Adrenal gland (tissue), 19 donors: ENCODE measurements at places on chromosomes 7 and 10. TPM values are rescaled to one million over a fixed set of nuclear protein-coding genes. Genes with fewer than 3 reads are reported as not detected.
A peak's percentile ranks its signal among the peaks of the same experiment; 100 is the strongest.

ELN gene
- polyA plus RNA-seq = 33.4 TPM

ADRA2A gene
- polyA plus RNA-seq = 0.75 TPM

DNA sequence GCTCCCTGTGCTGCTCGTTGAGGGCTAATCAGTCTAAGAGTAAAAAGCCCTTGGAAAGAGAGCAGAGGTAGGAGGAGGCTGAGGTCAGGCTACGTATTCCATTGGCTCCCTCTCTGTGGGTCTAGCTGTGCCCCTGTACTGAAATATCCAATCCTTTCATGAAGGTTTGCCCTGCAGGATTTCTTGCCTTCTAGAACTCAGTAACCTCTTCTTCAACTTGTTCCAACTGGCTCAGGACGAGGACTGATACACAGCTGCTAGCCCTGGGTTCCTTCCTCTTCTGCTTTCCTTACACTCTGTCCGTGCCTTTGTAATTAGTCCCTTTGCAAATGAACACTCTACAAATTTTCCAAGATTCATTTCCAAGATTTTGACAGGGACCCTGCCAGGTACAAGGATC, 560.5 kb downstream of the ACTR3B start:
- DNase-seq = no peak

DNA sequence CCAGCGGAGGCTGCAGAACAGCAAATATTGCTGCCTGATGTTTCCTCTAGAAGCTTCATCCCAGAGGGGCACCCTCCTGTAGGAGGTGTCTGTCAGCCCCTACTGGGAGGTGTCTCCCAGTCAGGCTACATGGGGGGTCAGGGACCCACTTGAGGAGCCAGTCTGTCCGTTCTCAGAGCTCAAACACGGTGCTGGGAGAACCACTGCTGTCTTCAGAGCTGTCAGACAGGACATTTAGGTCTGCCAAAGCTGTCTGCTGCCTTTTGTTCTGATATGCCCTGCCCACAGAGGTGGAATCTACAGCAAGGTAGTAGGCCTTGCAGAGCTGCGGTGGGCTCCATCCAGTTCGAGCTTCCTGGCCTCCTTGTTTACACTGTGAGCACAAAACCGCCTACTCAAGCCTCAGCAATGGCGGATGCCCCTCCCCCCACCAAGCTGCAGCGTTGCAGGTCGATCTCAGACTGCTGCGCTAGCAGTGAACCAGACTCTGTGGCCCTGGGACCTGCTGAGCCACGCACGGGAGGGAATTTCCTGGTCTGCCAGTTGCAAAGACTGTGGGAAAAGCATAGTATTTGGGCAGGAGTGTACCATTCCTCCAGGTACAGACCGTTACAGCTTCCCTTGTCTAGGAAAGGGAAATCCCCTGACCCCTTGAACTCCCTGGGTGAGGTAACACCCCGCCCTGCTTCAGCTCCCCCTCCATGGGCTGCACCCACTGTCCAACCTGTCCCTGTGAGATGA, 17.7 kb upstream of the MINDY3 start:
- no peak for DNase-seq

- peak; percentile 83 for DNase-seq
These were observed 9.8 kb downstream of the RHBDD2 start for GRCh38 chr7:75888464-75889222.
